CD4-positive, alpha-beta T cell treated with Interleukin-2 at 100 ng/mL for 4 hours (primary cell): ENCODE measurements at places on chromosomes 1 and 21.

GRCh38 chr1:158089476-158089875 lies 91.2 kb upstream of the CD1D start:
- no peak for DNase-seq

DNA sequence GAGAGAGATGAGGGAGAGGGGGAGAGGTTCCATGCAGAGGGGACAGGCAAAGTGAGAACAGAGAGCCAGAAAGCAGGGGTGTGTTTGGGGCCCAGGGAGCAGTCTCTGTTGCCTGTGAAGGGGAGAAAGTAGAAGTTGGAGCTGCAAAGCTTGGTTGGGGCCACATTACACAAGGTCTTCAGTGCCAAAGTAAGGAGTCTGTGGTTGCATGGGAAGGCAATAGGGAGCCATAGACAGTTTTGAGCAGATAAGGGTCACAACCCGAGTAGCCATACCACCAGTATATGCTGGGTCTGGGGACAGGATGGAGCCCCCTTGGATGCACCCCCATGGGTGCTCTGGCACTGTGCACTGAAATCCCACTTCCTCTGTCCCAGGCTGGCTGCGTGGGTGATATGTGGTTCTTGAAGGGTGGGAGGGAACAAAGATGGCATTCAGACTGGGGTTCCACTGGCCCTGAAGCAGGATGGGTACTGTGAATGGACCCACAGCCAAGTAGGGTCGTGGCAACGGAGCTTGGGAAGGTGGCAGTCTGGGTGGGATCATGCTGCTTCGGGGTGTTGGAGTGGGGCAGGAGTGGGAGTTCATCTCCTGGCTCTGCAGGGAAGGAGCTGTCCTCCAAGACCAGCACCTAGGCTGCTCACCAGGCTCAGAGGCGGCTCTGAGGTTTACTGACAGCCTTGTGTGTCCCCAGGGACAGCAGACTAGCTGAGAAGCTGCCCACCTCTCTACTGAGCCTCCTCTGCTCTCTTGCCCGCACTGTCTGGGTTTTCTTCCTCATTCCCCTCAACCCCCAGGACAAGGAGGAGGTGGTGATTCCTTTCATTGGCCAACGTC lies 12.1 kb downstream of the DRAXIN start:
- DNase-seq: no peak

DNA sequence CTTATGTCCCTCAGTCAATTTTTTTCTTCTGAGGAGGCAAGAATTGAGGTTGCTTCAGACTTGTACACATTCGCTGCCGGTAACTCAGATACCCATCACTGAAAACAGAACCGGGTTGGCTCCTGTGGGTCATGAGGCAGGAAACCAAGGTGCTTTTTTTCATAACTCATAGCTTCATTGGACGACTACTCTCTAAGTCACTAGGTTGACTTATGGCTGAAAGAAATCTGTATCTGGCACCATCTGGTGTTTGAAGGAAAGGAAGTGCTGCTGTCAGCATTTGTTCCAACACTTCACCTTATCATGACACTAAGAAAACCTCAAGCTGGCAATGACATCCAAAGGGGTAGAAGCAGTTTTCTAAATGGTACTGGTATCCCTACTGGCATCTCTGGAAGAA lies 82.3 kb downstream of the TBX19 start:
- DNase-seq: peak; percentile 76

GRCh38 chr1:40199126-40199525 lies 37.9 kb downstream of the RLF start:
- DNase-seq: no peak

- no peak for DNase-seq
These were observed 380 bp downstream of the COL18A1 start for GRCh38 chr21:45405271-45405818.

- DNase-seq: no peak
These were observed 52.2 kb downstream of the NENF start for GRCh38 chr1:212484701-212485570.

DNA sequence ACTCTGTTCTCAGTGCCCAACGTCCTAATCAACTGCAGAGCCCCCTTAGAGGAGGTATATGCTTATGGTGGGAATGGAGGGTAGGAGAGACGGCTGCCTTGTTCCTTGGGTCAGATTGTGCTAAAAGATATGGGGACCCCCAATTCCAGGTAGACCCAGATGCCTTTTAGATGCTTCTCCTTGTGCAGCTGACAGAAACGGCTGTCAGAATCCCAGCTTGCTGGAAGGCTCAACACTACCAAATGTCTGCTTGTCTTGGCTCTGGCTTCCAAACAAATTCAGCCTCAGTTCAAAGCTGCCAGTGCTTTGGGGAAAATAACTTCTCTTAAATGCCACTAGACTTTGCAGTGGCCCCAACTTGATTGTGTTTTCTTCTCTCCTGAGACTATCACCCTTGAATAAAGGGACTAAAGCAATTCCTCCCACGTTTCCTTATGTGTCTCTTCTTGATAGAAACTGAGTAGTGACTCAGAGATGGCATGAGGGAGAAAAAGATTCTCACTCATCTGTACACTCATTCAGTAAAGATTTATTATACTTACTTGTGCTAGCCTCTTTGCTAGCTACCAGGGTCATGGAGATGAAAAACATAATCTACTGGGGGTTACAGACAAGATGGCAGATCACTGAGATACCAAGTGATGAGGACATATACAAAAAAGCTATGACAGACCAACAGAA lies 3.4 kb upstream of the RNF19B start:
- DNase-seq: no peak

DNA sequence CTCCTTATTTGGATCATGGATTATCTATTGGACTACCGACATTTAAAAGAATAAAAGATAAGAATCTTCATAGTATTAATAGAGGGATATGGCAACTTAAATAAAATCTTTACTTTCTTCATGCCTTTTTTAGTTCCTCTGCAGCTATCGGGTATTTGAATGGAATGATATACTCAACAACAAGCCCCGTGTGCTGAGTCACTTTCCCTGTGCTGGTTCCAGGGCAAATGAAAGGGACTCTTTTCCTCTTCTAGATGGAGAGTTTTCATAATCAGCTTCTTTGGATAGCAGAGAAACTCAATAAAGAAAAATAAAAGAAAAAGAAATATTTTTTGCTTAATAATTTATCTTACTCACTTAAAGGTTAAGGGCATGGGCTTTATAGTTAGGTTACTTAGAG lies 213.7 kb downstream of the LRRC40 start:
- no peak for DNase-seq
